Activated CD4-positive, alpha-beta T cell treated with anti-CD3 and anti-CD28 coated beads, Interleukin-2, Interleukin-4, amounts not matched to agents 100 ng/mL and 50 ng/mL, durations not matched to agents 16 hours and 8 hours (primary cell): ENCODE measurements at places on chromosomes 2 and 18.

DNA sequence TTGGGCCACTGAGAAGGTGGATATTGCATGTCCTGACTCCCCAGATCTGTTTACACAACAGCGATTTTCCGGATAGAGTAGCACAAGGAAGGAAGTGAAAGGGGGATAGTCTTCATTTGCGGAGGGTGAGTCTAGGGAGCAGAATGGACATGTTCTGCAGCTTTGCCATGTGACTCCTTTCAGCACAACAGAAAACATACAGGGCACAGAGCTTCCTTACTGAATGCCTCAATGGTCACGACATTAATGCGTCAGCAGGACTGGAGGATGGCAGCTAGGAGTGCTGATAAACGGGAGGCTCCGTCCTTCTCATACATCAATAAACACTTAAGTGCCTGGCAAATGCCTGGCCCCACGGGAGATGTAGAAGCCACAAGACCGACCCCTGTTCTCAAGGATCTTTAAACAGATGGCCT lies 163.0 kb downstream of the FAM210A start:
- no peak for DNase-seq

DNA sequence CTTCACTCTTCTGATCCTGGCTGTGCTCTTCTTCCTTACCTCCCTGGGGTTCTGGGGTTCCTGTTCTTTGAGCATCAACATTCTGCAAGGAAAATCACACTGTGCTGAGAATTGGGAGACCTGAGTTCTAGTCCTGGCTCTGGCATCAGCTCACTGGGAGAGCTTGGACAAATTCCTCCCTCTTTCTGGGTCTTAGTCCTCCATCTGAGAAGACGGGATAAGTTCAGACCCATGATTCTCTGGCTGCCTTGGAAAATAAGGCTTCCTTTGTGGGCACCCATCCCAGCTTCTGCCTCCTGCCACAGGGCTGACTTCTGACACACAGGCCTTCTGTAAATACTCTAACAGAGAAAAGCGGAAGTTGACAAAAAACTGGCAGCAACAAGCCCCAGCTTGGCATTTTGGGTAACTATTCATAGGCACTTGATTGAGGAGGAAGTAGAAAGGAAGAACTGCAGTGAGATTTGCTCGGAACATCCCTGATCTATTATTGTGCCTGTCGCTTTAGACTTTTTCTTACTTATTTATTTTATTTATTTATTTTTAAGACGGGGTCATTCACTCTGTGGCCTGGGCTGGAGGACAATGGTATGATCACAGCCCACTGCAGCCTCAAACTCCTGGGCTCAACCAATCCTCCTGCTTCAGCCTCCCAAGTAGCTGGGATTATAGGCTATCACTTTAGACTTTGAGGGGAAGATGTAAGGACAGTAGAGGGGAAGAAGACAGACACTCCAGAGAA lies 7.9 kb downstream of the PCBP1 start:
- DNase-seq: peak; percentile 77

GRCh38 chr2:124257120-124257519 lies 232.0 kb downstream of the CNTNAP5 start:
- DNase-seq: no peak

DNA sequence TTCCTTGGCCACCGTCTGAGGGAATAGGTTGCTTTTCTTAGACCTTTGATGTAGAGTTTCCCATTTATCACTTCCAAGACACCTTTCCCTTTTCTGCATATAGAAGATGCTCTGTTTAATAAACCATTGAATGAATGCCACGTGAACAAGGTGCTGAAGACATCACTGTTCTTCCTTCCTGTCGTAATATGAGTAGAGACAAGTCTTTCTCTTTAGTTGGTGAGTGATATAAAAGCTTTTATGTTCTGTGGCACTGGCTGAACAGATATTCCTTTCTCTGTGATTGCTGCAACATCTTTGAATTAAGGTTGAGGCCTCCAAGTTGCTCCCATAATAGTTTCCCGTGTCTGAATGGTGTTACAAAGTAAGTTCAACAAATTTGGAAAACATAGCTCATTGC lies 38.7 kb downstream of the TTC39C start:
- DNase-seq: peak; percentile 36

- DNase-seq: no peak
Observed at GRCh38 chr2:25354116-25354515, 12.4 kb upstream of the DNMT3A start.

DNA sequence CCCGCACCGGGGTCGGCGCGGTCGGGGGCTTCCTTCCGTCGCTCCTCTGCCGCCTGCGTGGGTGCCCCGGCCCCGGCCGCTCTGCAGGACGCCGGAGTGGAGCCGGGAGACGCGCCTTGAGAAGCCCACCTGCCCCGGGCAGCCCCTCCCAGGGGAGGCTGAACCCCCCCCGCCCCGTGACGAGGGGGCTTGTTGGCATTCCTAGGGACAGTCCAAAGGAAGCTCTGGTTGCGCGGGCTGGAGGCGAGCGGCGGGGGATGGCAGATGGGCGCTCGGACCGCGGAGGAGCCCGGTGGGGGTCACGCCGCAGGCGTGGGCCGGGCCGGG lies 133.5 kb upstream of the MGAT5 start:
- DNase-seq: no peak

DNA sequence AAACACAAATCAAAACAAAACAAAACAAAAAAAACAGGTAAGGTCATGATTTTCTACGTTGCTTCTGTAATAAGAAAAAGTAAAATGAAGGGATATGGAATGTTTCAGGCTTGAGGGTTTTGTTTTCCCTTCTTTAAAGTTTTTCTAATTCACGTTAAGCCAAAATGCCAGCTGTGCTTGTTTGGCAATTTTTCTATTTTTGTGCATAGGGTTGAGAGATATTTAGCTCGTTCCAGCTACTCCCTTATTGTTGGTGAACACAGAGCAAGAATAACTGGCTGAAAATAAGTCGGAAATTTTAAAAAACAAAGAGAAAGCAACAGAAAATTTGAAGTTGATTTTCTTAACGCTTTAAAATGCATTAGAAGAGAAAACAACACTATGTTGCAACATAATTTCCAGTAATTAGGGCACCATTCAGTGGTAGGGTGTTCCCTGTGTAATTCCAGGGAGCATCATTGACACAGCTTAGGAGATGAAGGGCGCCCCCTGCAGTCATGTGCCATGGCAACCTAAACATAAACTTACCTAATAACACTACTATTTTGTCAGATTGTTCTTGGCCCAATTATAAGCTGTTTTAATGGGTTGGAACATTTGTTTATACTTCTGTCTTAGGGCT lies 99.5 kb downstream of the DTNA start:
- no peak for DNase-seq

- no peak for DNase-seq
Observed at GRCh38 chr2:17229414-17229813, 288.8 kb downstream of the RAD51AP2 start.

DNA sequence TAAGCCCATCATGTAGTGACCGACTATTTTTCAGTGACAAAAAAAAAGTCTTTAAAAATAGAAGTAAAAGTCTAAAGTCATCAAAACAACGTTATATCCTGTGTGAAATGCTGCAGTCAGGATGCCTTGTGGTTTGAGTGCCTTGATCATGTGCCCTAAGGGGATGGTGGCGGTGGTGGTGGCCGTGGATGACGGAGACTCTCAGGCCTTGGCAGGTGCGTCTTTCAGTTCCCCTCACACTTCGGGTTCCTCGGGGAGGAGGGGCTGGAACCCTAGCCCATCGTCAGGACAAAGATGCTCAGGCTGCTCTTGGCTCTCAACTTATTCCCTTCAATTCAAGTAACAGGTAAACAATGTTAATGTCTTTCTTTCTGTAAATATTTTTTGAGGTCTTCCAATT lies at the start of gene CD28:
TSS of gene CD28 (plus strand) at position 237 of the 400 bp plus-strand sequence. CDS start at position 295, 58 bp downstream.
- peak; percentile 96 for DNase-seq

DNA sequence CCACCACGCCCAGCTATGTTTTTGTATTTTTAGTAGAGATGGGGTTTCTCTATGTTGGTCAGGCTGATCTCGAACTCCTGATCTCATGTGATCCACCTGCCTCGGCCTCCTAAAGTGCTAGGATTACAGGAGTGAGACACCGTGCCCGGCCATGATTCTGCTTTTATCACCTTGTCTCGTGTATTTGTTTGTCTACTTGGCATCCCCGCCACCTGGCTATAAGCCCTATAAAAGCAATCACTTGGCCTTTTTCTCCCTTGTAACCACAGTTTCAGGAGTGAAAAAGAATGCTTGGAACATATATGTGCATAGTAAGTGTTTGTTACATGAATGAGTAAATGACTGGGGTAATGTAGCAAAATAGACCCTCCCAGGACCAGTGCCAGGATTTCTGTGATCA lies 77.5 kb upstream of the PAPOLG start:
- DNase-seq: no peak

GRCh38 chr18:8791171-8791651 lies 85.9 kb downstream of the MTCL1 start:
- no peak for DNase-seq

DNA sequence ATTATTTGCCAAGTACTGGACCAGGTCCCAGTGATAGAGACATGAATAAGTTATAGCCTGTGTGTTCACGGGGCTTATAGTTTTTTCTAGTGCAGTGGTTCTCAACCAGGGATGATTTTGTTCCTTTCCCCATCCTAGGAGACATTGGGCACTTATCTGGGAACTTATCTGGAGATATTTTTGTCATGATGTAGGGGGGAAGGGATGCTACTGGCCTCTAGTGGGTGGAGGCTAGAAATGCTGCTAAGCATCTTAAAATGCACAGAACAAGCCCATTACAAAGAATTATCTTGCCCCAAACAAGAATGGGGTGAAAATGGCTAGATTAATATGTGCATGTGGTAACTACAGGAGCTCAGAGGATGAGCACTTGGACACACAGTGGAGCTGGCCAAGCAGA lies 75.2 kb downstream of the KLHL29 start:
- no peak for DNase-seq

DNA sequence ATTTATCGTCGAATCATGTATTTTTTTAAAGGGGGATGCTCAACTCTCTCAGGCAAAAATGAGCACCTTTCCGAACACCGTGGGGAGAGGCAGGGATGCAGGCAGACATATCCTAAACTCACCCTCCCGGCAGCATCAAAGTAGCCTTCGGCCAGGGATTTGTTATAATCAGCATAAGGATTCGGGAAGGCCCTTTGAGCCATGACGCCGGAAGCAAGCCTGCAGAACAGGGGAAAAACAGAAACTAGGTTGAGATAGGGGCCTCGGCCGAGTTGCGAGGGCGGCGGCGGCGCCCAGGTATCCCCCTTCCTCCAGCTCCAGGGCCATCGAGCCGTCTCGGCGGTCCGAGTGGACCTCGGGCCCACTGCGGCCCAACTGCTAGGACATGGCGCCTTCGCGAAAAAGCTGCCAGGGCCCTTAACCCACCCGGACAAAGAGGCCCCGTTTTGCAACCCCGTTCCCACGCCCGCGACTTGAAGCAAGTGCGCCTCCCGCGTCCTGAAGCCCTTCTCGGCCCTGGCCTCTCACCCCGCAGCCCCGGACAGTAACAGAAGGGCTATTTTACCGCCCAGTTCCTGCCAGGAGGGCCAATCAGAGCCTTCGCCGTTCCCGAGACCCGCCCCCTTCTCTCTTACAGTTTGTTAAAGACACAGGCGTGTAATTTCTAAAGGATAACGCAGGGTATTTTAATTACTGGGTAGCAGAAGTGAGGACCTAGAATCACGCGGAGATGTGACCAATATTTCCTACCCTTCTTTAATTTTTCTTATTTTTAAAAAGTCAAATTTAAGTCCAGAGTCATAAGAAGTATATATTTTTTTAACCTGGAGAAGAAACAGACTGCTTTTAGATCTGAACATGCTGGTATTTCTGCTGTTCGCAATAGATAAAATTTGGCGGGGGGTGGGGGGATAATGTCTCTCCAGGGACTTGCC lies at the start of gene LANCL1:
TSS of gene LANCL1 (minus strand) at position 566 of the 935 bp plus-strand sequence. CDS start at position 203, 363 bp downstream.
- DNase-seq: peak; percentile 90

DNA sequence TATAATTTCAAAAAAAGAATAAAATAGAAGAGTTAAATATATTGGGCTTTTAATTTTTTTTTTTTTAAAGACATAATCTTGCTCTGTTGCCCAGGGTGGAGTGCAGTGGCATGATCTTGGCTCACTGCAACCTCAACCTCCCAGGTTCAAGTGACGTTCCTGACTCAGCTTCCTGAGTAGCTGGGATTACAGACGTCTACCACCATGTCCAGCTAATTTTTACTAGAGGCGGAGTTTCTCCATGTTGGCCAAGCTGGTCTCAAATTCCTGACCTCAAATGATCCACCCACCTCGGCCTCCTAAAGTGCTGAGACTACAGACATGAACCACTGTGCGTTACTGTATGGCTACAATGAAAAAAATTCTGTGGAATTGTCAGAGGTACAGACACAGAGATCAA lies 98.1 kb upstream of the RGPD4 start:
- no peak for DNase-seq

GRCh38 chr2:202778217-202778616 lies 93.3 kb downstream of the ICA1L start:
- DNase-seq: no peak

DNA sequence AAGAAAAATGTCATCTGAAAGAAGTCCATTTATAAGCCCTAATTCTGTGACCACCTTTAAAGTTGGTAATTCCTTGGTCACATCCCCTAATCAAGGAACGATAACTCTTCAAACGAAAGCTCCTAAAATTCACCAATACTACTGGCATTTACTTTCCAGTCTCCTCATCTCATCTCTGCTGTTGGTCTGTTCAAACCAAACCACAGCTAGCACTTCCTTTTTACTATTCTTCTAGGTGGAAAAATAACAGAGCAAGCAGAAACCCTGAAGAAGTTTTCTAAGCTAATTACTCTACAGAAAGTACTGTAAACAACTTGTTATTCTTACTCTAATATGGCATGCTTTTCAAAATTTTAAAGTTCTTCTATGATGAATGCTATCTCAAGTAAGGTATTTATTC lies 21.6 kb downstream of the TIA1 start:
- DNase-seq: no peak

- no peak for DNase-seq
Observed at GRCh38 chr2:15369129-15369528, 192.0 kb downstream of the NBAS start.

- no peak for DNase-seq
Observed at GRCh38 chr2:196591004-196591403, 48.5 kb upstream of the CCDC150 start.

DNA sequence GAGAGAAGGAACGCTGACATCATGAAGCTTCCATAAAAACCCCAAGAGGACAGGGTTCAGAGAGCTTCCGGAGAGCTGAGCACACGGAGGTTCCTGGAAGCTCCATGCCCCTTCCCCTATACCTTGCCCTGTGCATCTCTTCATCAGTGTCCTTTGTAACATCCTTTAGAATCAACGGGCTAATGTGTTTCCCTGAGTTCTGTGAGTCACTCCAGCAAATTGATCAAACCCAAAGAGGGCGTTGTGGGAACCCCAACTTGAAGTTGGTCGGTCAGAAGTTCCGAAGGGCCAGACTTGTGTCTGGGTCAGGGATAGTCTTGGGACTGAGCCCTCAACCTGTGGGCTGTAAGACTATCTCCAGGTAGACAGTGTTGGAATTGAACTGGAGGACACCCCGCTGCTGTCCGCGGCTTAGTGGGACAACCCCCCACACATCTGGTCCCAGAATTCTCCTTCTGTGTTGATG lies 25.9 kb upstream of the GPR55 start:
- DNase-seq: no peak

DNA sequence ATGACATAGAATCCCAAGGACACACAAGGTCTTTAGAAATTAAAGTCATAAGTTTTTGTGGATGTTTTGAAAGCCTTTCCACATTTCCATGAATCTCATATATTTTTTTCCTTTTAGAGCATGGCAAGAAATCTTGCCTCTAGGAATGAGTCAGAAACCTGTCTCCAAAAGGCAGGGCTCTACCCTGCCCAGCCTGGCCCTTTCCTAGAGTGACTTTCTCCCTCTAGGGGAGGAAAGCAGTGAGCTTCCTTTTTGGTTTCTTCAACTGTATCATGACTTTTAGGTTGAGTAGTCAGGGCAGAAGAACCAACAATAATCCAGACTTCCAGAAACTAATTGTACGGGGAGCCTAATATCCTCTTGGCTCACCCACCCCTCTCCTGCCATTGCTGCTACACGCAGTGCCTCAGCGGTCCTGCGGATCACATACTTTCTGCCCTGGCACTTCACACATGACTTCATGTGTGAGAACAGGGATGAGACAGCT lies 300.3 kb downstream of the AGPS start:
- DNase-seq: no peak
